ENCODE measurements at places on chromosomes 6 and 20.

DNA sequence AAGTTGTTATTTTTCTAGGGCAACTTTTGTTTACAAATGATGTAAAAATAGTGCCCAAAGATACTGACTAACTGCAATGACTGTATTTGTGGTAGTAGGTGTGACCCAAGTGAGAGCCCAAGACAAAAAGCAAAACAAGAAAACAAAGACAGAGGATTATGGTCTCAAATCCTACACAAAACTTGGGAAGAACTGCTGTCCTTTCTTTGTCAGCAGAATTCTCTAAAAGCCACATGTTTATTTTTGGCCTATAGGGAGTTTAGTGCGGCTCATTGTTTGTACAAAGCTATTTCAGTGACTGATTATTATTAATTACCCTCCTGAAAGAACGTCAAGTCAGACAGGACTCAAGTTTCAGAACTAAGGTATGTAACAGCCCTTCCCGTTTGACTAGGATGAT is 509.2 kb upstream of the SLC35B3 start:
- DNase-seq: no peak

- DNase-seq: no peak
These were observed 21.7 kb downstream of the VPS52 start for GRCh38 chr6:33249732-33250630.

DNA sequence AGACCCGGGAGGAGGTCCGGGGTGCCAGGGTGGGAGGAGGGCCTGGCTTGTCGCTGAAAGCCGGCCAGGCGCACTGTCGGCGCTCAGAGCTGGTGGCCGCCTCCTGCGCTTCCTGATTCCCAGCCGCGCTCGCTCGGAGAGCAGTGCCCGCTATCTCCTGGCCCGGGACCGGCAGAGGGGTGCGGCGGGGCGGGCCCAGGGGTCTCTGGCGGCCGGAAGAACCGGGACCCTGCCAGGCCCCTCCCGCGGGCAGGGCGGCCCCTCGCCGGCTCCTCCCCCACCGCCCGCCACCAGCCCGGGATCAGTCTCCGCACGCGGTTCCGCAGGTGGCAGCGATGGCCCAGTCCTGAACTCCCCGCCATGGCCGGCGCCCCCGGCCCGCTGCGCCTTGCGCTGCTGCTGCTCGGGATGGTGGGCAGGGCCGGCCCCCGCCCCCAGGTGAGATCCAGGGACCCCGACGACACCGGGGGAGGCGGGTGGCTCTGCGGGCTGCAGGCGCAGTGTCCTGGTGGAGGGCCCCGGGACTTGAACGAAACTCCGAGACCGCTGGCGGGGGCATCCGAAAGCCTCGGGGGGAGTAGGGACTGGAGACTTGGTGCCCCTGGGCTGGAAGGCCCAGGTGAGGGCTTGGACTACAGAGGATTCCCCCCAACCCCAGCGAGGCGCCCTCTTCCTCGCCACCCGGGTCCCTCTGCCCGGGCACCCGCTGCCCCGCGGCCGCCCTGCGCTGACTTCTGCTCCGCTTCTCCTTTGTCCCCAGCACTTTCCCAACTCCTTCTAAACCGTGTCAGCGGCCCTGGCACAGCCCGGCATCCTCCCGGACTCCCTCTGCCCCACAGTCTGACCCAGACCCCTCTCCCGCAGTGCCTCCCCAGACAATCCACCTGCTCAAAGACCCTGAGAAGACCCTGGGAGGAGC is at the start of gene GLP1R:
GLP1R (plus strand) TSS at position 301 of the 919 bp plus-strand sequence; CDS start at position 361, 60 bp downstream.
- DNase-seq: no peak

DNA sequence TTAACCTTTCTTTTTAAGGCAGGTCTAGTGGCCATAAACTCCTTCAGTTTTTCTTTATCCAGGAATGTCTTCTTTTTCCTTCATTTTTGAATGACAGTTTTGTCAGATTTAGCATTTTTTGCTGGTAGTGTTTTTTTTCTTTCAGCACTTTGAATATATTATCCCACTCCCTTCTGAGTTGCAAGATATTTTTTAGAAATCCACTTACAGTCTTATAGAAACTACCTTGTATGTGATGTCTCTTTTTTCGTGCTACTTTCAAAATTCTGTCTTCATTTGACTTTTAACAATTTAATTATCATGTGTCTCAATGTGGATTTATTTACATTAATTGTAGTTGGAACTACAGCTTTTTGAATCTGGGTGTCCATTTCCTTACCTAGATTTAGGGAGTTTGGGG is 284.4 kb upstream of the RNF217 start:
- no peak for DNase-seq

DNA sequence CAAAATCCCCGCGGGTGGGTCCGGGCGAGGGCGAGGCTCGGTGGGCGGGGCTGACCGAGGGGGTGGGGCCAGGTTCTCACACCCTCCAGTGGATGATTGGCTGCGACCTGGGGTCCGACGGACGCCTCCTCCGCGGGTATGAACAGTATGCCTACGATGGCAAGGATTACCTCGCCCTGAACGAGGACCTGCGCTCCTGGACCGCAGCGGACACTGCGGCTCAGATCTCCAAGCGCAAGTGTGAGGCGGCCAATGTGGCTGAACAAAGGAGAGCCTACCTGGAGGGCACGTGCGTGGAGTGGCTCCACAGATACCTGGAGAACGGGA is 809 bp downstream of the HLA-G start:
- DNase-seq: peak; percentile 4

DNA sequence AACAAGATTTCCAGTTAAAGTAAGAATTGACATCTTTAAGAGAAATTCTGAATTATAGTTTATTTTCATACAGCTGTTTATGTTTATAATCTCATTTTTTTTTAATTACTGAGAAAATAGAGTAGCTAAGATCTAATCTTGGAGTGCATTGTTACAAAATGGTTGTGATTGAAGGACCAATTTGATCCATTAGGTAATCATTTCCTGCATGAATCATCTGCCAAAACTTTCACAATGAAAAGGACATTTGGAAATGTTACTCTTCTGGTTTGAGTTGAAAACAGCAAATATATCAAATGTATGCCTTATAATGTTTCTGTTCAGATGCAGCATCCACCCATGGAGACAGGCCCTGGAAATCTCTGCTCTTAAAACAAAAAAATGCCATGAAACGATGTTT is 19.0 kb downstream of the TUBB2A start:
- DNase-seq: no peak

Data from CD4-positive, alpha-beta T cell treated with Interleukin-4 for 4 hours (primary cell).